ENCODE measurements at places on chromosomes 11 and 22.

DNA sequence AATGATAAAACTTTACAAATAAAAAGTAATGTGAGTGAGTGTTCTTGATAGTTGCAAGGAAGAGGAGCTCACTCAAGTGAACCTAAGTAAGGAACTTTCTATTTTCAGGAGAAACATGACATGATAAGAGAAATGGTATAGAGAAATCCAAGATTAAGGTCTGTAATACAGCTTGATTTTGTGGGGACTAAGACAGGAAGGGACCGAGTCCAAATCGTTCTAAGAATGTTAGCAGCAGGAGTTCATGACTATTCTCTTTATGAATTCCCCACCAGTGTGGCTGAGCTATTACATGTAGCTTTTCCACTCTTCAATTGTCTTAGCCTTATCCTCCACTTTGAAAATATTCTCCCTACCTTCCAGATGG, 698.6 kb upstream of the ARHGAP42 start:
- DNase-seq: peak; percentile 26

GRCh38 chr22:17875156-17875555, 100.9 kb upstream of the BID start:
- no peak for DNase-seq

GRCh38 chr11:7632211-7632610, 41.1 kb downstream of the CYB5R2 start:
- no peak for DNase-seq

- DNase-seq: no peak
Measured at GRCh38 chr22:50262973-50263617, 1.6 kb upstream of the MAPK12 start.

- no peak for DNase-seq
Measured at GRCh38 chr11:324156-324555, 3.5 kb upstream of the IFITM3 start.

DNA sequence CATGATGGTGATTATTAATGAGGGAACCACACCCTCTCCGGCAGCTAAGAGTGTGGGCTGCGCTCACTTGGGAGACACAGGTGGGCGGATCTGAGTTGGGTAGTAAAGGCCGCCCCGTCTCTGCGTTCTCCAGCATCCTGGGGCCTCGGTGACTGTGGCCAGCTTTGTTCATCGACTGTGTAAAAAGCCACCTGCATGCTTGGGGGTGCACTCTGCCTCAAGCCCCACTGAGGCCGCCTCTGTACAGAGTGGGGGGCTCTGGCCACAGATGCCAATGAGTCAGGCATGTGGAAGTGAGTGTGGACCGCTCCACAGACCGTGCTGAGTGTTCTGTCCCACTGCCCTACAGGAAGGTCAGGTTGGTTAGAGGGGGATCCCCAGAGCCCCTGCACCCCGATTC, 192.7 kb downstream of the SHANK2 start:
- DNase-seq: no peak

DNA sequence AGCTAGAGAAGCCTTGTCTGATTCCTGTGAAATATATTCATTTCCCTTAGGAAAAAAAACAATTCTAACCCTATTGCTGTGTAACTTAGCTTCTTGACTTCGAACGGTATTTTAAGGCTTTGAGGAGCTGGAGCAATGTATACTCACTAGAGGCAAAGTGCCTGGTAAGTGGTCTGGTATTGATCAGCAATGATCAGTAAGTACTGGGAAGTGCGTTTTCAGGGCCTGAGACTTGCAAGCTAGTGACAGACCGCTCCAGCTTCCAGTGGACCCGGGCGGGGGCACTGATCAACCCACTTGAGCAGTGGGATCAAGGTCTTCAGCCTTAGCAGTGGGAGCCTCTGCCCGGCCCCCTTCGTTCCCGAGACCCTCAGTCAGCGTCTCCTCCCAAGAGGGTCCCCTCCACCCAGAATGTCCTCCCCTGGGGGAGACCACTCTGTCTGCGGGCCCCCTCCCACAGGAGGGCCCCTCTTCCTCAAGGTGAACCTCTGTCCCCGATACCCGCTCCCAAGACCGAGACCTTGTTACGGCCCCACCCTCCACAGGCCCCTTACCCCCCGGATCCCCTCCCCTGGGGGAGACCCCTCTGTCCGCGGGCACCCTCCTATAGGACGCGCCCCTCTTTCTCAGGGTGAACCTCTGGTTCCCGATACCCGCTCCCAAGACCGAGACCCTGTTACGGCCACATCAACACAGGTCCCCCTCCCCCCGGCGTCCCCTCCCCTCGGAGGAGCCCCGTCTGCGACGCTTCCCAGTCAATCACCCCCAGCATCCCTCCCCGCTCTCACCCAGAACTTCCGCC, 452 bp upstream of the ATXN10 start:
- DNase-seq: no peak

- no peak for DNase-seq
Measured at GRCh38 chr22:38423512-38424503, 31.2 kb downstream of the KCNJ4 start.

DNA sequence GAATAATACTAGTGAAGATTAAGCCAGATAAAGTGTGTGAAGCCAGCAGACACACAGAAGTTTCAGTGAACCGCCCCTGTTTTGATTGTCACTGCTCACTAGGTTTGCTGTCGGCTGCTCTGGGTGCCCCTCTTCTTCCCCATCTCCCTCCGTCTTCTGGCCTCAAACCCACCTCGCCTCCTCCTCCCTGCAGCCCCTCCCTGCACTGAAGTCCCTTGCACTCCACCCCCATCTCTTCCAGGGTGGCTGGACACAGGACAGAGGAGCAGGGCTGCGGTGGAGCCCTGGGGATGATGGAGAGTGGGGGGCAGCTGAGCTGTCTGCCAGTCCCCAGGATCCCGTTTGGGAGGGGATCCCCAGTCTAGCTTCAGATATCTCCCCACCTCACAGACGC, 53.5 kb downstream of the CYTH4 start:
- no peak for DNase-seq

GRCh38 chr11:45384711-45385241, 98.6 kb upstream of the SYT13 start:
- DNase-seq: no peak

- no peak for DNase-seq
Measured at GRCh38 chr11:71518506-71519471, 8.3 kb upstream of the KRTAP5-7 start.

- DNase-seq: no peak
Measured at GRCh38 chr11:119982517-119983239, 155.2 kb downstream of the TRIM29 start.

- DNase-seq: no peak
Measured at GRCh38 chr11:44305026-44305469, 4.9 kb downstream of the ALX4 start.

DNA sequence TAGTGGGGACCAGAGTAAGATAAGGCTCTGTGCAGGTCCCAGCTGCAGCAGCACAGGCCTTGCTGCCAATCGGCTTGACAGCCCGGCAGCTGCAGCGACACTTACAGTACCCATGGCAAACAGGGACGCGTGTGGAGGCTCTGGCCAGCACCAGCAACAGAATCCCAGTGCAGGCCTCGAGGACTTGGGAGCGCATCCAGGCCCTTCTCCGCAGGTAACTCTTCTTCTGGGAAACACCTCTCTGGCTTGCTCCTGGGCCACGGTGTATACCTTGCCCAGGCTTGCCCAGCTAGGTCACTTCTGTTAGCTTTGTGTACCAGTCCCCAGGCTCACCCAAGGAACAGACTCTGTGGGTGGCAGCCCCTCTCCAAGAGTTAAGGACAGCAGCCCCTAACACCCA, 126.7 kb downstream of the CTTN start:
- no peak for DNase-seq

- DNase-seq: no peak
Measured at GRCh38 chr11:2853997-2854560, 31.5 kb downstream of the CDKN1C start.

GRCh38 chr11:128902515-128903066, 11.4 kb downstream of the KCNJ5 start:
- DNase-seq: peak; percentile 72

DNA sequence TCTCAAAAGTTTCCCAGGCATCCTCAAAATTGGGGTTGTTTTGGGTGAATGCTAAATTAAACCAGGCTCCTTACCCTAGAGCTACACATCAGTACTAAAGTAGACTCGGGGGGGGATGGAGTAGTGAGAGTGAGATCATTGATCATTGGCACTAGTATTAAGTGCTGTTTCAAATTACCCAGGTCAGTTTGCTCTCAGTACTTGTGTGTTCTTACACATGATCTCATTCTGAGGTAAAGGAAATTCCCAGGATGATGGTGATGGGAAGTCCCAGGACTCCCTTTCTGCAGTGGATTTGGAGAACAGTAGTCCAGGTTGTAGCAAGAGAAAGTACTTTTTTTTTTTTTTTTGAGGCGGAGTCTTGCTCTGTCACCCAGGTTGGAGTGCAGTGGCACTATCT, 12.5 kb downstream of the RBM4 start:
- DNase-seq: no peak

- no peak for DNase-seq
Measured at GRCh38 chr11:15829312-15829711, 527.0 kb downstream of the SOX6 start.

GRCh38 chr22:37329238-37330140, 47.2 kb downstream of the CYTH4 start:
- no peak for DNase-seq

GRCh38 chr22:44743804-44744211, 8.6 kb upstream of the ARHGAP8 start:
- DNase-seq: peak; percentile 61

DNA sequence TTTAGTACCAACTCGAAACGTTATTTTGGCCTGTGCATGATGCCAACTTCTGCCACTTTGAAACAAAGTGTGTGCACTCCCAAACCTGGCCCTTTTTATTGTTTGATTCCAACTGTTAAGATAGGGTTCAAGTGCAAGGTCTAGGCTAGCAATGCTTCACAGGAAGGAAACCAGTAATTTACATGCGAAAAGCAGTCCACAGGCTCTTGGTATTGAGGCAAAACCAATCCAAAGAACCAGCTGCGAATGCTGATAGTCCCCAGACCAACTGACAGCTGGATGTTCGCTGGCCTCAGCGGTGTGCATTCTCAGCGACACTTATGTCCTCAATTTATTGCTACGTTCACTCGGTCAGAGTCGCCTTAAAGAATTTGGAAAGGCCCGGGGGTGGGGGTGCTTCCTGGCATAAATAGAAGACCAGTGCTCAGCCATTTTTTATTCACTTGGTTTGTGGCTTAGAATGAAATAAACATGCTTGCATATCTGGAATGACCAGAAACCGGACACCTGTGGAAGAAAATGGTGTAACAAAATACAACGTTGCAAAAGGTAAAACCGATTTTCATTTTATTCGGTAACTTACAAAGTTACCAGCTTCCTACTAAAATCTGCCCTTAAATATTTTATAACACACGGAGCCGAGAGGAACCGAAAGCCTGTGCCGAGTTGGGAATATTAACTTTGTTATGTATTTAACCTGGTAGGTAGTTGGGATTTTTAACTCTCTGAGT, 1.6 kb downstream of the CPT1A start:
- peak; percentile 31 for DNase-seq

- DNase-seq: no peak
Measured at GRCh38 chr22:29002603-29003002, 59.0 kb downstream of the C22orf31 start.

- no peak for DNase-seq
Measured at GRCh38 chr11:45324459-45324858, 38.3 kb upstream of the SYT13 start.

DNA sequence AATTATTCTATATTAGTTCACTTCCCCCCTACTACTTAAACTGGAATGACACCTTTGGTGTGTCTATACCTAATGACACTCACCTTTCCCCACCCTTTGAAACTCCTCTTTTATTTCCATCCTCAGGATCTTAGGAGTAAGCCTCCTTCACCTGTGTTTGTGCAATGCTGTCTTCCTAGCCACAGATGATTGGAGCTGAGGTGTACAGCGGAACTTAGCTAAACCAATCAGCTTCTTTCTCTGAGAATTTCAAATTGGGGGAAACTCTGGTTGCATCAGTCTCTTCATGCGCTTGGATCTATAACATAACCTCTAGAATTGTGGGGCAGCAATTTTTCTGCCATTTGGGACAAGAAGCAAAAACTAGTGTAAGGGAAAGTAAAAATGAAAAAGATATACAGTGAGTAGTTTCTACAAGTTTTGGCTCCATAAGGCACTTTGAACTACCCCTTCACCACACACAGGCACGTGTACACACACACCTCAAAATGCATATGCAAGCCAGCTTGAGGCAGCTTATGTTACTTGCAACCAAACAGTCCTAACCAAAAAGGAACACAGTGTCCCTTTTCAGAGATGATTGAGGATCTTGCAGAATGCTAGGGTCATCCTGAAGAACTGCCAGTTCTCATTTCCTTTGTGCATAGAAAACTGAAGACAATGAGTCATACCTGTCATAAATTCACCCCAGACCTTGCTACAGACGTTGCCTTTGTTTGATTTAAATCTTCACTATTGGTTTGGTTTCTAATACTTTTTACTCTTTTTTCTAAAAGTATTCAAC, 36.0 kb upstream of the LDLRAD3 start:
- DNase-seq: peak; percentile 33

DNA sequence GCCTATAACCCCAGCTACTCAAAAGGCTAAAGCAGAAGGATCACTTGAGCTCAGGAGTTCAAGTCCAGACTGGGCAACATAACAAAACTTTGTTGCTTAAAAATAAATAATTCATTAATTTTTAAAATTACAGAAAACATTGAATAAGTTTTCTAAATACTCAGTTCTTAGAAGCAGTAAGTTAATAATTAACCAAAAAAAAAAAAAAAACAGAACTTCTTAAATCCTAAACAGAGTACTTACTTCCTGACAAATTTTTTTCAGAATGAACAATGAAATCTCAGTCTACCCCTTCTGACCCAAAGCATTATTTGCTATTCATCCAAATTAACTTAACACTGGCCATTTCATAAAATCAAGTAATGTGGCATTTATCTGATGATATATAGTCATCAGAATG, 65.4 kb upstream of the ARHGAP32 start:
- no peak for DNase-seq

GRCh38 chr11:58923300-58923788, 15.9 kb upstream of the GLYATL1 start:
- peak; percentile 35 for DNase-seq

DNA sequence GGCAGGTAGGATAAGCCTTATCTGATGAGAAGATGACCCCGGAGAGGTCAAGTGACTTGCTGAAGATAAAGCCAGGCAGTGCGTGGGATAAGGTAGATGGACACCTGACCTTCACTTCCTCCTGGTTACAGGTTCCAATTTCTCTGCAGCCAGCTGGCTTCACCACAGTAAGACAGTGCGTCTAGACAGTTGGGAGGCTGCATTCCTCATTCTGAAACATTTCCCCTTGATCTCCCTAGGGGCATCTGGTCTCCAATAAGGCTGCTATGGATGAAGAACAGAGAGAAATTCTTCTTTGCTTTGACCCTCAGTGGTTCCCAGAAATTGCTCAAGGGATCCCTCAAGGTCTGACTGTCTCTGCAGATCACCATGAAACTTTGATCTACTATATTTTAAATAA, 211.3 kb downstream of the MYO18B start:
- DNase-seq: no peak

DNA sequence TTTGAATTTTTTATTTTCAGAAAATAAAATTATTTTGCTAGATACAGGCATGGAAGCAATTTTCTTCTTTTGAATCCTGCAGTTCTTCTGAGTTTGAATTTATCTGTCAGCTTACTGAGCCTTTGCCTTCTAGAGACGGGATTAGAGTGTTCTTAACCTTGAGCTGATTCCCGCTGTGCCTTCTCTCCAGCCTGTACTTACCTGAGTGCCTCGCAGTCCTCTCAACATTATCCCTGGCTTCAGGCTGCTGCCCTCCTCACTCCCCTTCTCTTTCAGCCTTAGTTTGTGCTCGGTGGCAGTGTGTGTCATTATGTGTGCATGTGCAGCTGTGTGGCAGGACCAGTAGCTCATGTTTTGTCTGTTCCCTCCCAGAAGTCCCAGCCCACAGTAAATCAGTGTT, 24.3 kb downstream of the OSBP2 start:
- DNase-seq: no peak
